Keratinocyte (primary cell): ENCODE measurements at places on chromosomes 11 and 22. TPM values are rescaled to one million over a fixed set of nuclear protein-coding genes. Genes with fewer than 3 reads are reported as not detected.

PRR5 gene
- 9.1 to 15.2 TPM (median 10.9 TPM) in 3 replicates for polyA plus RNA-seq

CARD10 gene
- 32.2 to 50.8 TPM (median 40.1 TPM) in 3 replicates for polyA plus RNA-seq

CCDC73 gene
- not detected in 3 replicates for polyA plus RNA-seq

RIMBP3B gene
- not detected in 3 replicates for polyA plus RNA-seq

NELL1 gene
- not detected in 3 replicates for polyA plus RNA-seq

RBFOX2 gene
- polyA plus RNA-seq = 95.9 to 125 TPM (median 118 TPM) in 3 replicates

SNX32 gene
- 0.12 to 0.44 TPM (median 0.15 TPM) in 3 replicates for polyA plus RNA-seq

LRRC10B gene
- not detected in 3 replicates for polyA plus RNA-seq

NRGN gene
- 0.37 to 3.3 TPM (median 0.97 TPM) in 3 replicates for polyA plus RNA-seq

RBMXL2 gene
- not detected in 3 replicates for polyA plus RNA-seq
